ACHN (cell line): ENCODE measurements at places on chromosomes 5 and 9.
A peak's percentile ranks its signal among the peaks of the same experiment; 100 is the strongest.

- no peak for DNase-seq
Observed at GRCh38 chr9:135455401-135456030, 24.1 kb upstream of the PPP1R26 start.

GRCh38 chr5:150296496-150296895 is 6.2 kb downstream of the ARSI start:
- no peak for DNase-seq

GRCh38 chr5:69271376-69271775 is 36.7 kb downstream of the CDK7 start:
- DNase-seq = peak; percentile 63

GRCh38 chr5:121315786-121316185 is 535.9 kb upstream of the FTMT start:
- no peak for DNase-seq

- DNase-seq = no peak
Observed at GRCh38 chr9:135218331-135219225, 131.1 kb downstream of the OLFM1 start.

DNA sequence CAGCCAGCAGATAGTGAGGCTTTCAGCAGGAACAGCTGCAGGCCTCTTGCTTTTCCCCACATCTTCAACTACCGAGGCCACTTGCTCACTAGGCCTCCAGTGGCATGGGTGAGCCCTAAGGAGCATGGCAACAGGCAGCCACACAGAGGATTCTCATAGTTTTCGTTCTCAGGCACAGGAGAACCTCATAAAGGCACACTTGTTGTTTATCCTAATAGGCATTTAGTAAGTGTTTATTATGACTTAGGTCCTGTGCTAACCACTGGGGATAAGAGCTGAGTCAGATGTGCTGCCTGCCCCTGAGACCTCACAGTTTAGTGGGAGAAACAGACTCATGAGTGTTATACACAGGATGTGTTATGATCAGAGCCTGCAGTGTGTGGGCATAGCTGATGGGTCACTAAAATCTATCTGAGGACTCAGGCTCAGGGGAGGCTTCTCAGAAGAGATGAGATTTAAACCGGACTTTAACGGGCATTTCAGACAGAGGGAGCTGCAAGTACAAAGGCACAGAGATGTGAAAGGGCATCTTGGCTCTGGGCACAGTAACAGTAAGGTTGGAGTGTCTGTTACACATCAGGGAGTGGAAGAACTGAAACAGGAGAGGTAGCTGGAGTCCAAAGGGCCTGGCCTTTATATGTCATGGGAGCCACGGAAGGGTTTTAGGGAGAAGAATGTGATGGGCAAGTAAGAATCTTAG is 21.0 kb upstream of the HEMGN start:
- no peak for DNase-seq

GRCh38 chr9:223152-223551 is 8.5 kb downstream of the DOCK8 start:
- no peak for DNase-seq

DNA sequence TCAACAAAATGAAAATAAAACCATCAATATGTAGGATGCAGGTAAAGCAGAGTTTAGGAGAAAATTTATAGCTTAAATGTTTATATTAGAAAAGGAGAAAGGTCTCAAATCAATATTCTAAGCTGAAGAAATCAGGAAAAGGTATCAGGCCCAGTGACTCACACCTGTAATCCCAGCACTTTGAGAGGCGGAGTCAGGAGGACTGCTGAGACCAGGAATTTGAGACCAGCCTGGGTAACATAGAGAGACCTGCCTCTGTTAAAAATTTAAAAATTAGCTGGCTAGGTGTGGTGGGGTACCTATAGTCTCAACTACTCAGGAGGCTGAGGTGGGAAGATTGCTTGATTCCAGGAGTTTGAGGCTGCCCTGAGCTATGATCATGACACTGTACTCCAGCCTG is 32.2 kb downstream of the CCDC69 start:
- DNase-seq = no peak

DNA sequence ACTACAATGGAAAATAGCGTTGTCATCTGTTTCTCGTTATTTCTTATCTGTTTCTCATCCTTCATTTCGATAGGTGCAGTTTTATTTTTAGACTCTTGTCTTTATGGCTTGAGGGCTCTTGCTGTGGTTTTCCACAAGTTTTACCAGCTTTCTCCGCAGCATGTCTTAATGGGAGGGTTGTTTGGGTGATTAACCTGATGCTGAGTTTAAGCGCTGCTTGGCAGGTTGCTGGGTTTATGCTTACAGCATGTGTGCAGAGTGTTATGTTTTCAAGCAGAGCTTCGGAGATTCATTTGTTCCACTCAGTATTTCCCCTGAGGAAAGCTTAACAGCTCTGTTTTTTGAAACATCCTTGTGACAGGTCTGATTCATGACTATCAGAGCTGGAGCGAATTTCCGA is 154.0 kb downstream of the SLC12A2 start:
- no peak for DNase-seq

GRCh38 chr9:126375386-126375785 is 48.8 kb downstream of the MVB12B start:
- no peak for DNase-seq

GRCh38 chr5:176407456-176408251 is 8.7 kb downstream of the CLTB start:
- DNase-seq = no peak

GRCh38 chr5:64814073-64814472 is 45.3 kb downstream of the CWC27 start:
- DNase-seq = no peak

DNA sequence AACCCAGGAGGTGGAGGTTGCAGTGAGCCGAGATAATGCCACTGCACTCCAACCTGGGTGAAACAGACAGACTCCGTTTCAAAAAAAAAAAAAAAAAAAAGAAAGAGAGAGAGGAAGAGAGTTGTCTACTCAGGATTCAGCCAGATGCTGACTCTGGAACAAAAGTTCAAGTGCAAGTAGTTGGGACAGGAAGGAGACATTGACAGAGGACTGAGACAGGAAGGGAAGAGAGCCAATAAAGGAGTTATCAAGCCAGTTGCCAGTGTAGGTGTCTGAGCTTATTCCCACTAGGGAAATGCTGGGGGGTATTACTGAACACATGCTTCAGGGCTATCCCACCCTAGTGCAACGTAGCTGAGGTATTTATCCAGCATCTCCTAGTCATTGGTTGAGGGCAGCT is 147.7 kb upstream of the SLC1A3 start:
- no peak for DNase-seq

- no peak for DNase-seq
Observed at GRCh38 chr9:89398621-89399020, 80.3 kb downstream of the SECISBP2 start.

DNA sequence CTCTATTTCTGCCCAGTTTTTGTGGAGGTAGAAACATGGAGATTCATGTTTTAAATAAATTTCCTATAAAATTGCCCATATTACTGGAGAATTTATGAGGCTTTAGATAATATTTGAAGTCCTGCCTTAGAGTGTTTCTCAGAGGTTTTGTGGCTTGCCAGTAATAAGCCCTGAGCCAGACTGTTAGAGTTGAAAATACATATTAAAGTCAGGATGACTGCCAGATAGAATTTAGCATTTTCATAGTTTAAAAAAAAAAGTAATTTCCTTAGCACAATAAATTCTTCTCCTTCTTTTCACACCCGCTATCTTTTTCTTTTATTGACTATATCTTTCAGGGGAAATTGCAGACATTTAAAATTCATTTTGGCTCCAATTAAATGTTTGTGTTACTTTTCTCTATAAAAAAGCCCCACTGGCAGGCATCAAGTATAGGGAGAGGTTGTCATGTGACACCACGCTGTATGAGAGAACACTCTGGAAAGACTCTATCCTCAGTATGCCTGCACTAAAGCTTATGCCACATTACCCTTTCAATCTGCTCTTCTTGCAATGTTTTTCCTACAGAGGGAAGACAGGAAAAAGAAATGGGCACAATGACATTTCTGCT is 135.2 kb downstream of the MPDZ start:
- no peak for DNase-seq

GRCh38 chr9:137880160-137880975 is 2.8 kb downstream of the CACNA1B start:
- no peak for DNase-seq
